NCI-H226 (cell line): ENCODE measurements at places on chromosomes 5 and 9.

GRCh38 chr9:69324549-69325401, at the start of gene ENTREP1:
TSS of gene ENTREP1 (plus strand) at chr9:69325215. CDS start at chr9:69325310, 95 bp downstream.
- DNase-seq, result peak; percentile 72

DNA sequence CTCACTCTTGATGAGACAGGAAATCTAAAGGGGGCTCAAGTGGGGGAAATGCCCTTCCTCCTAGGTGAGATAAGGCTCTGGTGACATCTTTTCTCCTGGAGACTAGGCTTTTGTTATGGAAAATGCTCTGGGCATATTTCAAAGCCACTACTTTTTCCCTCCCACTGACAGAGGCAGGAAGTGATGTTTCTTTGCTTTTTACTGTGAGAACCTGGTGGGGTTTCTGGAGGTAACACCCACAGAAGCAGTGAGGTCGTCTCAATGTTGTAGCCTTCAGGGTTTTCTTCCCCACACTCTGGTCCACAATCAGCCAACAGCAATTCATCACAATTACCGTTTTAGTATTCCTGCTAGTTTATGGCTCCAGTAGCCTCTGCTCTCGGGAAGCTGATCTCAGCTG, 41.4 kb upstream of the FAM240B start:
- no peak for DNase-seq

DNA sequence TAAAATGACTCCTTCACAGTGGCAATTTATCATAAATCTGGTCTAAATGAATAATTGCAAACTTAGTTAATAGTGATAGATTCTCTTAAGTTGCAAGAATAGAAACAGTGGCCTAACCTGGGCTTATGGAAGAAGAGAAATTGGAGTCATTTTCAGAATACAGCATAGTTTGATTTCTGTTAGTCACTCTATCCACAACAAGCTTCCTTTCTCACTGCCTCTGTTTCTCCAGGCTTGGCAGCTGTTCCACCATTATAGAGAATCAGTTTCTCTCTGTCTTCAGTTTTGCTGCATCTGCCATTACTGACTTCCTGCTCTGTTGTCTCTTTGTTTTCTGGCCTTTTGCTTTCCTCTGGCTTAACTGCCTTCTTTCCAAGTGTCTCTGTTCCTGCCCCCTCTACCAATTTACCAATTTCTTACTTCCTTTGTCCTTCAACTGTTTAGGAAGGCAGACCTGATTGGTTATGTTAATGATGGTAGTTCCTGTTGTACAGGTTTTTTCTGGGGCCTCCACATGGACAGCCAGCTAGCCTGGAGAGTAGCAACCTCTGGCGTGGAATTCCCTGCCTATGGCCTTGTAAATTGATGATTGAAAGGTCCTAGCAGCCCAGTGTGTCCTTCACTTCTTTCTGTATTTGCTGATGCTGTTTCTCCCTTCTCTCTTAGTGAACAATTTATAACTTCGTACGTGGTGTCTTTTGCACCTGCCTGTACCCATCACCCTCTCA, 75.9 kb upstream of the RASGRF2 start:
- DNase-seq, result no peak

- DNase-seq, result no peak
Observed at GRCh38 chr9:71368157-71368556, 246.7 kb upstream of the TRPM3 start.

DNA sequence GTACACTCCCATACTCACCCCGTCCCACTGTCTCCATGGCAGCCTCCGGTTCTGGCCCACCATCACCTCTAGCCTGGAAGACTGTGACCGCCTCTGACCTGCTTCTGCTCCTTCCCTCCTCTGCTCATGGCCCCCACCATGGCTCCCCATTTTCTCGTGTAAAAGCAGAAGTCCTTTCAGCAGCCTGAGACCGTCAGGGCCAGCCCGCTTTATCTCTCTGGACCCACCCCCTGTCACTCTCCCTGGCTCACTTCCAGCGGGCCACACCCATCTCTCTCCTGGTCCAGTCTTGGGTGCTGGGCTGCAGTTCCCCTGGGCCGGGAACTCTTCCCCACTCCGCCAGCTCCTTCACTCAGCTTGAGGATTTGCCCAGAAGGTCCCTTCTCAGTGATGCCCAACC, 96.0 kb upstream of the RUFY1 start:
- DNase-seq, result no peak

- peak; percentile 47 for DNase-seq
Observed at GRCh38 chr5:140575309-140575708, 10.7 kb downstream of the SLC35A4 start.

DNA sequence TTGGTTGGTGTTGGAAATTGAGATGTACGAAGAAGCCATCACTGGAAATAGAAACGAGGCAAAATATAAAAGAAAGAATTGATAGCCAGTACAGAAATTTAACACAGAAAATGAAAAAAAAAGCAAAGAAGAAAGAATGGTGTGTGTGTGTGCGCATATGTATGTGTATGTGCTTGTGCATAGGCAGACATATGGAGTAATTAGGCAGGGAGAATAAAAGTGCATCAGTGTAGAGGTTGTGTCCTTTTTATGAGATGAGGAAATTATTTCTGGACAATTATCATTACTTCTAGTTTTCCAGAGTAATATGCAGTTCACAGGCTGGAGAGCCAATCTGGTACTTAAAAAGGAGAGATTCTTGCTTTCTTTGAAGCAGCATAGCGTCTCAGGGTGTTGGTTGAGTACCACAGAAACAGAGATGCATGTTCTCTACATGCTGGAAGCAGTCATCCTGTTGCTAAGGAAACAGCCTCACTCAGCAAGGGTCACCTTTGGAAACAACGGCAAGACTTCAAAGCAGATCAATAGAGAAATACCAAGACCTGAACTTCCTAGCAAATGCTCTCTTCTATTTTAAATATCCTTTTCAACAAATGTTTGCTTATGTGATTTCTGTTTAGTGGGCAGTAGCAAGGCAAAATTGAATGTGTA, 172.7 kb downstream of the TAF11L14 start:
- no peak for DNase-seq

DNA sequence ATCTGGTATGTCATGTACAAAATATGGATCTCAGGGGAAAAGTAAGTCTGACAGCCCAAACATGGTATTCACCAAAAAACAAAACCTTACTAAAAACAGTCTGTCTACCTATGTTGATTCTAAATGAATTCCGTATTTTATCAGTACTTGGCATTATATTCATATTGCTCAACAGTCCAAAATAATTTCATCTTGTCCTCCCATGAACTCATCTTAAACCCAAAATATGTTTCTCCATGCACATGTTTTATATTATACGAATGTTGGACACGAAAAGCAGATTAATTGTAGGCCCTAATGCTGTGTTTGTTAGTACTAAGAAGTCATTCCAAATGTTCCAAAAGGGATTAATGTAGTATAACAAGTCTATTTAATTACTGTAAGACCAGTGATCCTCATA, 20.1 kb downstream of the NFIB start:
- DNase-seq, result no peak

GRCh38 chr9:77215874-77216273, 38.5 kb downstream of the VPS13A start:
- no peak for DNase-seq

GRCh38 chr5:16749626-16750025, 132.8 kb upstream of the RETREG1 start:
- no peak for DNase-seq

DNA sequence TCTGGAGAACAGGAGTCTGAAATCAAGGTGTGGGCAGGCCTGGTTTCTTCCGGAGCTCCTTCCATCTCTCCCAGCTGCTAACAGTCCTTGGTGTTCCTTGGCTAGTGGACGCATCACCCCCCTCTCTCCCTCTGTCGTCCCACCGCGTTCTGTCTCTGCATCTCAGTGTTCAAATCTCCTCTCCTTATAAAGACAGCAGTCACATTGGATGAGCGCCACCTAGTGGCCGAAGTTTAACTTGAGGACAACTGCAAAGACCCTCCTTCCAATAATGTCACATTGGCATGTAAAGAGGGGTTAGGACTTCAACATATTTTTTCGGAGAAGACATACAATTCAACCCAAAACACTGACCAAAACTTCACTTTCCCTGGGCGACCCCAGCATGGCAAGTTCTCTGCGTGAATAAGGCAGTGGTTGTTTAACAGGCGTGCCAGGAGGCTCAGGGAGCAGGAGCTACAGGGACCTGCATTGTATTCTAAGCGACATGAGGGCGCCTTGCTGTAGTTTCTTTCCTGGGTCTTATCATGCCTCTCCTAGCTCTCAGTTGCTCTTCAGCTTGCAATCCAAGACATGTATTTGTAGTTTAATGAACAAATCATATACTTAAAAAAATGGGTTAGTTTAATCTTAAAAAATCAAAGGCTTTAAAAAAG, 27.9 kb upstream of the BASP1 start:
- peak; percentile 43 for DNase-seq

DNA sequence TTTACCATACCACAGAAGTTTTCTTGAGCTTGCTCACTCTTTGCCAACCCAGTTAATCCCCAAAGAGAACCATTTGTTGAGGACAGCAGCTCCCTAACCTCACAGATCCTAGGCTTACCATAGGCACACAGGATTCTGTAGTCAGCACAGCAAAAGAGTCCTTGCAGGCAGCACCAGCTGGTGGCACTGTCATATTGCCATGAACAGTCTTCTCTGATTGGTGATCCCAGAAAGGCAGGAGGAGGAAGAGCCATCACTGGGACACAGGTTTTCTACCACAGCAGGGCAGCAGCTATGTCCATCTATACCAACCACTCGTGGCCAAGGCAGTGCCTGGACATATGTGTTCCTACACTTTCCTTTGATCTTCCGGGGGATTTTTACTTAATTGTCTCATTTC, 297.1 kb upstream of the CD180 start:
- no peak for DNase-seq

- no peak for DNase-seq
Observed at GRCh38 chr5:154995679-154996078, 17.9 kb upstream of the KIF4B start.

DNA sequence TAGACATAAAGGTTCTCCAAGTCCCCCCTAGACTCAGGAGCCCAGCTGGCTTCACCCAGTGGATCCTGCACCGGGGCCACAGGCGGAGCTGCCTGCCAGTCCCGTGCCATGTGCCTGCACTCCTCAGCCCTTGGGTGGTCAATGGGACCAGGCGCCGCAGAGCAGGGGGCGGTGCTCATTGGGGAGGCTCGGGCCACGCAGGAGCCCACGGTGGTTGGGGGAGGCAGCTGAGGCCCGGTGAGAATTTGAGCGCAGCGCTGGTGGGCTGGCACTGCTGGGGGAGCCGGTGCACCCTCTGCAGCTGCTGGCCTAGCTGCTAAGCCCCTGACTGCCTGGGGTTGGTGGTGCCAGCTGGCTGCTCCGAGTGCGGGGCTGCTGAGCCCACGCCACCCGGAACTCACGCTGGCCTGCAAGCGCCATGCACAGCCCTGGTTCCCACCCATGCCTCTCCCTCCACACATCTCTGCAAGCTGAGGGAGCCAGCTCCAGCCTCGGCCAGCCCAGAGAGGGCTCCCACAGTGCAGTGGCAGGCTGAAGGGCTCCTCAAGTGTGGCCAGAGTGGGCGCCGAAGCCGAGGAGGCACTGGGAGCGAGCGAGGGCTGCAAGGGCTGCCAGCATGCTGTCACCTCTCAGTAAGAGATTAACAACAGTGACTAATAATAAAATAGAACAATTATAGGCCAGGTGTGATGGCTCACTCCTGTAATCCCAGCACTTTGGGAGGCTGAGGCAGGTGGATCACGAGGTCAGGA, 65.9 kb downstream of the SPATA31D1 start:
- no peak for DNase-seq

DNA sequence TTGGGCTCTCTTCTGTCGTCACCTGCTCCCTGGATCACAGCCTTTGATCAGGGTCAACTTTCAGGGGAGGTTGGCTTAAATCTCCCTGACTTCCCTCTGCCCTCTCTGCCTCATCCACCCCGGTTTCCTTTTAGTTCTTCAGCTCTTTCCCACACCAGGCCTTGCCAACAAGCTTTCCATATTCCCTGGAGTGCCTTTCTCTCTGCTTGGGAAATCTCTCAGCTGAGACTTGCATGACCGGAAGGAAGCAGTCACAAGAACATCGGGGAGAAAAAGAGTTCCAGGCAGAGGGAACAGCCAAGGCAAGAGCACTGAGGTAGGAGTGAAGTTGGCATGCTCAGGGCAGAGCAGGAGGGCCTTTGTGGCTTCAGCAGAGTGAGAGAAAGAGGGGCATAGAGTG, 88.4 kb upstream of the HSPA9 start:
- DNase-seq, result no peak

- peak; percentile 33 for DNase-seq
Observed at GRCh38 chr5:134145779-134146581, 30.8 kb downstream of the SKP1 start.

DNA sequence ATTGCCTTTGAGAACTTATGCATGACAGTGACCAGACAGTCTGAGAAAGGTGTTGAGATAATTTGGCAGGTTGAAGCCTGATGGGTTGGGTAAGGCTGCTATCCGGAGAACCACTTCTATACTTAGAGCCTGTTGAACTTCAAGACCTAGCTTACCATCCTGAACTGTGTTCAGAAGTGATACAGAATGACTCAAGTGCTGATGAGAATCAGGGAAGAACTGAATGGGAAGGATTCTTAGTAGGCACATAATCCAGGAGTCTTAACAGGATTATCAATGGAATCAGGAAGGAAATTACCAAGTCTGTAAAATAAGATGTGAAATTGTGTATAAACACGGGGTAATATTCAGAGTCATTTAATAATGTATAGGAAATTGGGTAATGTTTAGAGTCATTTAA, 9.0 kb upstream of the PAPPA start:
- peak; percentile 40 for DNase-seq

DNA sequence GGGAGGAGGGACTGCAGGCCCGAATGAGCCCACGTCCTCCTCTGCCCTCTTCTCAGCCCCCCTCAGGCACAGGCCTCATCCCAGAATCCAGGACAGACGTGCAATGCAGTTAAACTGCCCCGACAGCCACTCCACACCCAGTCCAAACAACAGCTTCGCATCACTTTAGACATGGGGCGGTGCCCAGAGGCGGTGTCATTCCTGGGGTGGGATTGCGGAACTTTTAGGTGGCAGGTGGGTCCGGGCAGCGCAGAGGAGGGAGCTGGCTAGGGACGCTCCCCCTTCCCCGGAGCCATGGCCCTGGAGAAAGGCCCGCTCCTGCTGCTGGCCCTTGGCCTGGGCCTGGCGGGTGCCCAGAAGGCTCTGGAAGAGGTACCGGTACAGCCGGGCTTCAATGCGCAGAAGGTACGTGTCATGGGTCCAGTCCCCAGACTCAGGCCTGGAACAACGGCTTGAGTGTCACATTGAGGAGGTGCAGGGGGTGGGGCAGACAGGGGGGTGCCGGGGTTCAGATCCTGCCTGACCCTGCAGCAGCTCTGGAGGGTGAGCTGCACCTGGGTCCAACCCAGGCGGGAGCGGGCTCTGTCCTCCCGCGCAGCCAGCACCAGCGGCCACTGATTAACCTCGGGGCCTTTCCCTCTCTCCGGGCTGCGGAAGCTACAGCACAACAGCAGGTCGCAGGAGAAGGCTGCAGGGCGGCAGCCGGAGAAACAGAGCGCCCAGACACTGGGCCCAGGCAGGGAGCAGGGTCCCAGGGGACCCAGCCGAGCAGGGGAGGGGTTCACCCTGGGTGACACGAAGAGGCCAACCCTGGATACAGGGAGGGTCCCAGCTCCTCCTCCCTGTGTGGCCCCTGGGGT, 25.2 kb downstream of the GLT6D1 start:
- DNase-seq, result no peak
